ENCODE measurements at places on chromosomes 7 and 10. TPM values are rescaled to one million over a fixed set of nuclear protein-coding genes. Genes with fewer than 3 reads are reported as not detected.

PRSS58 gene
- total RNA-seq = not detected

POMZP3 gene
- 8.2 TPM for total RNA-seq

HHEX gene
- 120 TPM for total RNA-seq

- DNase-seq = no peak
Measured at GRCh38 chr7:5550385-5550784, 126.8 kb upstream of the TNRC18 start.

DNA sequence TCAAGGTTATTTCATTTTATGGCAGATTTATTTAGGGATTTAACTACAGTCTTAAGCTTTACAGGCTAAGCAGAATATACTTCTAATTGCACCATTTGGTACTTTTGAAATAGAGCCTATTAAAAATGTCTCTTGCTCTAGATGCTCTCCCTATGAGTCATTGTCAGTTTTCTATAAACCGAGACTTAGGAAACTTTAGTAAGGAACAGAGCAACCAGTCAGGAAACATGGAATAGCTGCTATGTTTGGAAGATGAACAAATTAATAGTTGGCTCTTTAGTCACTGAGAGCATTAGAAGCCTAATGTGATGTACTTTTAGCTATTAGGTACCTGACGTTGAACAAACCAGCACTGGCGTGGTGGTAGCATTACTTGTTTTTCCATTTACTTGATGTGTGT is 35.3 kb downstream of the INPP5F start:
- no peak for DNase-seq

GRCh38 chr7:140923358-140924006 is 1.2 kb downstream of the BRAF start:
- DNase-seq = no peak

- DNase-seq = no peak
Measured at GRCh38 chr10:89744026-89744425, 42.6 kb downstream of the KIF20B start.

DNA sequence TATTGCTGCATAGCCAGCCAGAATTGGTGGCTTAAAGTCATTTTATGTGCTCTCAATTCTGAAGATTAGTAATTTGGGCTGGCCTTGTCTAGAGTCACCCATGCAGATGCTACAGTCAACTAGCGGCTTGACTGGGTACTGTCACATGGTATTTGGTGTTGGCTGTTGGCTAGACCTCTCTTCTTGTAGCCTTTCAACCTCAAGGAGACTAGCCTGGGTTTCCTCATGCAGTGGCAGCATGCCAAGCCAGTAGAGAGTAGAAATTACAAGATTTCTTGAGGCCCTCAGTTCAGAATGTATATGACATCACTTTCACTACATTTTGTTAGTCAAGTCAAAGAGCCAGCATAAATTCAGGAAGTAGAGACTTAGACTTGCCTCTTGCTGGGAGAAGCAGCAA is 3.7 kb upstream of the ZNF800 start:
- peak; percentile 63 for DNase-seq

DNA sequence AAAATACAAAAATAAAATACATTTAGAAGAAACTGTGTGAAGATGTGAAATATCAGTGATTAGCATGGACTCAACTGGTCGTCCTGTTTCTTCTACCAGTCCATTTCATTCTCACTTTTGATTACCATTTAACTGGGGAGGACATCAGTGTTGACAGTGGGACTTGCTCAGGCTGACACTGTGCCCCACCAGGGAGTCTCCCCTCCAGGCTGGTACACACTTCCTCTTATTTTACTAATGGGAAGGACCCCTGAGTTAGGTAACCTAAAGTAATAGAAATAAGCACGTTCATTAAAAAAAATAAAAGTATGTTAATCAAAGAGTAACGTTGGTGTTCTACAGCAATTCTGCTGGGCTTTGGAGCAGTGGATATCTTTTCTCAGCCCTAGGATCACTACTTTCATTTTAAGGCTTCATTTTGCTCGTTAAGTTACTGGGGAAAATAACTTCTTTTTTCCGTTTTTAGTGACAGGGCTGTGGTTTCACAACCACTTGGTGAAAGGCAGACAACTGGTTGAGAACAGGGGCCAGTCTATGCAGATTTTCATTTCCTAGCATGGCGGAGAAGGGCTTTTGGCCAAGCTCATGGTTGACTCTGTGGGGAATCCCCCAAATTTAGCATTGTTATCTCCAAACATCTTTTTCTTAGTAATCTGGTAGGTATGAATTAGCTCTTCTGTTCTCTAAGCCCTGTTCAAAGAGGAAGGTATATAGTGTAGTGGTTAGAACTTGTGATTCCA is 2.1 kb downstream of the SNX10 start:
- no peak for DNase-seq

DNA sequence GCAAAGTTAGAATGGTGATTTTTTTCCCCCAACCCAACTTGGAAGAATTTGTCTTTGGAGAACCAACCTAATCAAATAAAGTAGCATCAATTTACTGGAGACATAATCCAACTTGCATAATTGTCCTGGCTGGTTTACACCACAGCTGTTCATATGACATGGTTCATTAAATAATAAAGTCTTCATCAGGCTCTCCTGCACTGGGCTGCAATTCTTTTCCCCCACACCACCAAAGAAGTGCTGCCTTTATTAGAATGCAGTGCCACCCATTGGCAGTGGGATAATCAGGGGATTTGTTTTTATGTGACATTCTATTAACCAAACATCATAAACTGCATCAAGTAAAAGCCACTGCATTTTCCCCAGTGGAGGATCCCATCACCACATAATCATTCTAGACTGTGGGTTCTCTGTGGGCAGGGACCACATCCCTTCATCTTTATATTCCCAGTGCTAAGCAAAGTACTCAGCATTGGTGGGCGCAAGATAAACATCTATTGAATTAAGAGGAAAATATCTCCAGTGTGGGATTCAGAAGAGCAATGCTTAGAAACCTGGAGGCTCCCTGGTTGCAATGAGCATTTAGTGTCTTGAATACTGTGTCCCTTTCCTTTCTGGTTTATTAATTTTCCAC is 322.0 kb downstream of the KCNMA1 start:
- no peak for DNase-seq
